ENCODE measurements at places on chromosomes 7 and 10. TPM values are rescaled to one million over a fixed set of nuclear protein-coding genes. Genes with fewer than 3 reads are reported as not detected.

Gene PAX2
- not detected for total RNA-seq

Gene CYP3A4
- not detected for total RNA-seq

Gene LIPK
- total RNA-seq: not detected

Gene AGR2
- 1.2 TPM for total RNA-seq

Gene CPEB3
- total RNA-seq: 21.2 TPM

Gene GPR146
- 0.82 TPM for total RNA-seq

Gene SKAP2
- 11.0 TPM for total RNA-seq

Gene CAMK2B
- 99.5 TPM for total RNA-seq

Gene GLI3
- total RNA-seq: 2.4 TPM

Gene CRTAC1
- 7.3 TPM for total RNA-seq

Gene SUN1
- total RNA-seq: 103 TPM

Gene KIAA1549
- total RNA-seq: 21.6 TPM

Gene CFAP43
- 15.9 TPM for total RNA-seq

Gene SPDYE2B
- total RNA-seq: not detected

Gene PGAM2
- total RNA-seq: 4.5 TPM

Gene FEZF1
- total RNA-seq: not detected

Gene LAMB1
- total RNA-seq: 30.2 TPM
